ENCODE measurements at places on chromosomes 13 and 19.

DNA sequence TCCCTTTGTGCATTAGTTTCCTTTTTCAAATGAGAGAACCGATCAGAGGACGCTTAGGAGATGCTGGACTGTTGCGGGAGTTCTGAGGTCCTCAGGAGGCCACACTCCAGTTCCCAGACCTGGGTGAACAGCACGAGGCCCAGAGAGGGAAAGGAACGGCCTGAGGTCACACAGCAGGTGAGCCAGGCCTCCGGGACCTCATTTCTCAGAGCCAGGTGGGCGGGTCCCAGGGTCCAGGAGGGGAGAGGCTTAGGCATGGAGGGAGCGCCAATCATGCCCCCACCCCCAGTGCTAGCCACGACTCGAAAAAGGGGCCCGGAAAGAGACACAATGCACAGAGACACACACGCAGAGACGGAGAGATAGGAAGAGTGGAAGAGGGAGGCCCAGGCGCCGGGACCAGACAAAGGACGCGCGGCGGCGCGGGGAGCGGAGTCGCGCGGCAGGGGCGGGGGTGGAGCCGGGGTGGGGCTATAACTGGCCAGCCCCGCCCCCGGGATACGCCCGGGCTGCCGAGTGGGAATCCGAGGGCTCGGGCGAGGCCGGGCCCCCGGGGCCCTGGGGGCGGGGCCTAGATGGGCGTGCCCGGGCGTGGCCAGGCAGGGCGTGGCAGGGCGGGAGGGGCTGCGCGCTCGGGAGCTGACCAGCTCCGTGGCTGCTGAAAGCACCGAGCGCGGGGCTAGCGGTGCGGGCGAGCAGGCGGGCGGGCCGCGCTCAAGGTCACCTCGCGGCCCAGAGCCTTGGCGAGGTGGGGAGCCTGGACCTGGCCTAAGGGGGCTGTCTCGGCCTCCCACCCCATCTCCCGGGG is 1.6 kb downstream of the ELAVL3 start:
- no peak for DNase-seq

GRCh38 chr13:36412736-36413135 is 19.6 kb upstream of the CCNA1 start:
- no peak for DNase-seq

- DNase-seq = no peak
These were observed 29.9 kb downstream of the ATP7B start for GRCh38 chr13:51981355-51981754.

DNA sequence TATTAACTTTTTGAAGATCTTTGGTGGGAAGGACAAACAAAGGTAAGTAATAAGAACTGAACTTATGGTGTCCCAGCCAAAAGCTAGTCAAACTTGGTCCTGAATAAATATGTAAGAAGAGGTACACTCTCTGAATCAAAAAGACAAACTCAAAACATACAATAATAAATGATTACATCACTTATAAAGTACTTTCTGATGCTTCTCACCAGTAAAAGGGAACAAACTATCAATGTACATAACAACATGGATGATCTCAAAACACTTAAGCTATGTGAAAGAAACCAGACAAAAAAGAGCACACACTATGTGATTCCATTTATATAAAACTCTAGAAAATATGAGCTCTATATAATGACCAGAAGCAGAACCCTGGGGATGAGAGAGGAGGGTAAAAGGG is 138.3 kb downstream of the VWA8 start:
- no peak for DNase-seq

GRCh38 chr19:55227241-55228014 is 1.1 kb downstream of the TMEM86B start:
- no peak for DNase-seq

GRCh38 chr13:28055357-28055756 is 45.0 kb downstream of the FLT3 start:
- DNase-seq = no peak

DNA sequence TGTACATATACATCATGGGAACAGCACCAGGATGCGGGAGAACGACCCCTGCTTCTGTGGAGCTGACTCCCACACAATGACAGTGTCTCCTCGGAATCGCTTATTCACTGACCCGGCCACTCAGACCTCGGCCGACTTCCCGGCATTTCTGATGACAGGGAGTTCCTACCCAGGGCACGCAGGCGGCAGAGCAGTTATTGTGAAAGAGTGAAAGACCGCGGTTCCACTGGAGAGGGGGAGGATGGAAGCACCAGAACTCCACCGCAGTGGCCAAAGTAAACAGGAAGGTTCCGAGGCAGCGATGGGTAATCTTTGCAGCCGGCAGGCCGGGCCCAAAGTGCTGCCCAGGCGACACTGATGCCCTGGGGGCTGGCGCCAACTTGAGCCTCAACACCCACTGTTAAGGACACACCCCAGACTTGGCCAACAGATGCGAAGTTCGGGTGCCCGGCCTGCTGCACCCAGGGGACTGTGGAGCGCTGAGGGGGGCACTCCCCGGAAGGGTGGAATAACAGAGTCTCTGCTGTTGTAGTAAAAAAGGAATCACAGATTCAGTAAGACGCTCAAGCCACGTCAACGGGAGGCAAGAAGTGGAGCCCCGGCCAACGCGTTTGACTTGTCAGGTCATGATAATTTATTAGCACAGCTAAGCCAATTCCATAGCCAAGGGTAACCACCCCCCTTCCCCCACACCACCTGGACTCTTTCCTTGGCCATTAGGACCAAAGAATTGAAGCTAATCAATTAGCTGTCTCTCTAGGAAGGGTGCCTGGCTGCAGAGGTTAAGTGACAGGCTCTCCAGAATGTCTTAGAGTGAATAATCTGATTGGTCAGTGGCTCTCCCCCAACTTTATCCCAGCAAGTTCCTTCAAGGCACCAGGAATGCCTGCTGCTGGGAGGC is 5.8 kb downstream of the MLLT1 start:
- no peak for DNase-seq

- DNase-seq = no peak
These were observed 122.5 kb downstream of the TDRD3 start for GRCh38 chr13:60519496-60519895.

DNA sequence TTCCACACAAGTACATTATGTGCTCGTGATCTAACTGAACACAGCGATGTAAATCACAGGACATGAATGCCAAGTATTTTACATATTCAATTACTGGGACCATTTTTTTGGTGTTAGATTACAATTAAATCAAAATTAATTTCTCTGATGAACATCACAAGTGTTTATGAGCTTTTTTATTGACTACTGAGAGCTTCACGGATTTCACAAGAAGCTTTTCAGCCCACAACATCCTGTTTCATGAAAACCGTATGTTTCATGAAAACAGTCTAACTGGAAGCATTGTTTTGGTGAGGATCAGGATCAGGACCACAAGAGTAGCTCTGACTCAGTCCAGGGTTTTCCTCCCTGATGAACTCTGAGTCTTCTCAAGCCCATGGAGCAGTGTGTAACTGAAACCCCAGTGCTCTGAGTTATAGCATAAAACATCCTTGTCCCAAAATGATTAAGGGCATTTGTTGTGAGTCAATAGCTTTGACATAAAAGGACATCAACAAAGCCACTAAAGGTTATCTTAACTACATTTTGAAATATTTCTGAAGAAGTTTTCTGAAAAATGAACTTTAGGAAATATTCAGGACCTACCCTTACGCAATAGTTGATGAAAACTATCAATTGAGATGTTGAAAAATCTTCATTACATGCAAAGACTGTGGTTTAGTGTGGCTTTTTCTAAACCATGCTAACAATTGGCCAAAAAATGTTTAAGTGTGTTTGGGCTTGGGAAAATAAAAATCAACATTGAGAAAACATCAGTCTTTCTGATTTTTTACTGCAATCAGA is 49.3 kb downstream of the UFM1 start:
- no peak for DNase-seq

DNA sequence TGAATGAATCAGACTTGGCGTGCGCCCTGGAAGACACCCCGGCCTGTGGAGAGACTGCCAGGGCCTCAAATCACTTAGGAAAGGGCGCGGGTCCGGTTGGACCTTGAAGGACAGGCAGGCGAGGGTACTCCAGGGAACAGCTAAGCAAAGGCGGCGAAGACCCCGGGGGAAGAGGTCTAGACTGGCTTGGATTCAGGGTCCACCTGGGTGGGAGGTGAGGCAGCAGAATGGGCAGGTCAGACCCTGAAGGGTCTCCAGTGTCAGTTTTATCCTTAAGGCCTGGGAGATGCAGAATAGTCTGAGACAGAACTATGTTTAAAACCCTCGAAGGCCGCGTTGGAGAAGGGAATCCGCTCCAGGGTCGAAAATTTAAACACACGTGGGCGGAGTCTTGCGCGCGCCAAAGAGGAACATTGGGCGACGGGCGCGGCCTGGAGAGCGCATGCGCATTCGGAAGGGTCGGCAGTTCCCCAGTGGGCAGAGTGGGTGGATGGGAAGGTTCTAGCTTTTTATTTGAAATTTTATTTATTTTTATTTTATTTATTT is 567 bp upstream of the SMG9 start:
- peak; percentile 87 for DNase-seq
